ACHN (cell line): ENCODE measurements at places on chromosomes 16 and 17.

GRCh38 chr17:76881408-76881807 is 13.2 kb downstream of the MGAT5B start:
- DNase-seq = no peak

- no peak for DNase-seq
These were observed 3.0 kb upstream of the CCR7 start for GRCh38 chr17:40568074-40568836.

DNA sequence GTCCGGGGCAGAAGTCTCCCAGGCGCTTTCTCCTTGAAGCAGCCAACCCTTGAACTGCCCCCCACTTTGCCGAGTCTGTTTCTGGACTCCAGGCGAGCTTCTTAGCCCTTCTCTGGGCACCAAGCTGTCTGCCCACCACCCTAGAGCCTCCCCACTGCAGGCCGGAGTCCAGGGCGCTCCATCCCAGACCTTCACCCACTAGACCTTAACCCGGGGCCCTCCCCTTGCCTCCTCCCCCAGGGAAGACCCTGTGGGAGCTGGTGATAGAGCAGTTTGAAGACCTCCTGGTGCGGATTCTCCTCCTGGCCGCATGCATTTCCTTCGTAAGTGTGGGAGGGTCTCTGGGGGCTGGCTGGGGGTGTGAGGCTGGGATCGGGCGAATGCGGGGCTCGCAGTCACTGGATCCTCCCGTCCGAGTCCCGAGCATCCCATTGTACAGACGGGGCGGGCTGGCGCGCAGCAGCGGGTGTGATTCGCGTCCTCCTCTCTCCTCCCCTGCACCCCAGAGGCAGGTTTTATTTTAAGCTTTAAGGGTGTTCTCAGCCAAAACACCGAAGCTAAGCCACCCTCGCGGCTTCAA is 1.1 kb downstream of the ATP2A1 start:
- no peak for DNase-seq

DNA sequence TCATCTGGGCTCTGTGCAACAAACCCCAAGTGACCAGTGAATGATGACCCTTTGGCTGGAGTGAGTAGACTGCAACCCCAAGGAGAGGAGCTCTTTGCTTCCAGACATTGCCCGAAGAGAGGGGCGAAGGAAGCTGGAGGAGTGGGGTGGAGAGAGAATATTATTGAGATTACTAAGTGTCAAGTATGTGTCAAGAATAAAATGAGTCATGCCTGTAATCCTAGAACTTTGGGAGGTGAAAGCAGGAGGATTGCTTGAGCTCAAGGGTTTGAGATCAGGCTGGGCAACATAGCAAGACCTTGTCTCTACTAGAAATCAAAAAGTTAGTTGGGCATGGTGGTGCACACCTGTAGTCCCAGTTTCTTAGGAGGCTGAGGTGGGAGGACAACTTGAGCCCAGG is 142.0 kb upstream of the CCL2 start:
- DNase-seq = no peak

GRCh38 chr17:28072936-28073533 is 30.6 kb downstream of the NLK start:
- no peak for DNase-seq

GRCh38 chr17:51607512-51607911 is 347.2 kb downstream of the UTP18 start:
- no peak for DNase-seq

- no peak for DNase-seq
These were observed 144.1 kb downstream of the RAB11FIP4 start for GRCh38 chr17:31535581-31535981.

GRCh38 chr16:76278980-76279379 is 1.8 kb downstream of the CNTNAP4 start:
- peak; percentile 41 for DNase-seq

GRCh38 chr17:55158439-55158838 is 106.3 kb upstream of the HLF start:
- DNase-seq = no peak

- DNase-seq = peak; percentile 55
These were observed 594 bp downstream of the MAPK8IP3 start for GRCh38 chr16:1706386-1707192.

DNA sequence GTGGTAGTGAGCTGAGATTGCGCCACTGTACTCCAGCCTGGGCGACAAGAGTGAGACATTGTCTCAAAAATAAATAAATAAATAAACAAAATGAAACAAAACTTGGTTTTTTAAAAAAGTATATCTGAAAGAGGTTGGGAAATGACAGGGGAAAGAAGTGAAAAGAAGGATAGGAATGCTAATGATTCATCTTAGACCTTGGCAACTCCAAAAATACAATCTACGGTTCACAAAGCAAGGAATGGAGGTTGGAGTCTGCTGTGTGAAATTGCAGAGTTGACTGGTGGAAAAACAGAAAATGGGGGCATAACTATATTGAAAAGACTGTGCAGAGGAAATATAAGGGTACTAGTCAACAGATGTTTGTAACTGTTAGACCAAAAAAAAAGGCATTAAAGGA is 40.0 kb upstream of the CD300E start:
- DNase-seq = peak; percentile 60

- peak; percentile 71 for DNase-seq
These were observed 28.8 kb downstream of the ABCC12 start for GRCh38 chr16:48126801-48127644.

DNA sequence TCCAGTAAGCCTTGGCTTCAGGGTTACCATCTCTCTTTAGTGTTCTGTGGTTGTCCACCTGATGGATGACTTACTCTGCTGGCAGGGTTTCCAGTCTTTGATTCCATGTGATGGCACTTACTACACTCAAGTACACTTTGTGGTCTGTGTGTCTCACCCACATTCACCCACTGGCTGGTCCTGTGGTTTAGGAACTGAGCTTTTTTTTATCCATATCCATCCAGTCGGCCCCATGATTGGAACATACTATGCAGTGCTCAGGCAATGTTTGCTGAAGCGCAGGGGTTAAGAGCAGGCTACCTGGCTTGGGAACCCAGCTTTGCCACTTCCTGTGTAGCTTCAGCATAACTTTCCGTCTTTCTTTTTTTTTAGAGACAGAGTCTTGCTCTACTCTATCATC is 2.8 kb upstream of the FUS start:
- peak; percentile 100 for DNase-seq

GRCh38 chr16:53356478-53357207 is 77.6 kb upstream of the RBL2 start:
- no peak for DNase-seq

GRCh38 chr17:50146230-50146926 is 4.1 kb downstream of the PPP1R9B start:
- DNase-seq = no peak

DNA sequence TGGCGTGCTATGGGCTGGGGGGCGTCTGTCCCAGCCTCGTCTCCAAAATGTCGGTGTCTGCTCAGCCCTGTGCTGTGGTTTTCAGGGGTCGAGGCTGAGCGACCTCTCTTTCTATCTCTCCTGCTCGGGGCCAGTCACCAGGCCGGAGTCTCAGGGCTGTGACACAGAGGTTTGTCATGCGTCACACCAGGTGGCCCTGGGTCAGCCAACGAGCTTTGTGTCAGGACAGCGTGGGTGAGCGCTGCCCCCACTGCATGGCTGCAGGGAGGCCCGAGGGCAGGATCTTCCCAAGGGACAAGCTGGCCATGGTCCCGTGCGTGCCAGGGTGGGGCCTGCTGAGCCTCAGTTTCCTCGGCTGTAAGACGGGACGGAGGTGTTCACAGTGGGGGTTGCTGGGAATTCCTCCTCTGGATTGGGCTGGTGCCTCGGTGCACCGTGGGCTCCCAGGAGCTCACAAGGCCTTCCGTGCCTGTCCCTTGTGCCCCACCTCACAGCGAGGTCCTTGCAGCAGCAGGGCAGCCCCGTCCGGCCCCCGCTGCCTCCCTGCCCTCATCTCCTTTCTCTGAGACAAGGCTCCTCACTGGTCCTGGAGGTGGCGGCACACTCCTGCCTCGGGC is 50.5 kb downstream of the CBFA2T3 start:
- peak; percentile 34 for DNase-seq

DNA sequence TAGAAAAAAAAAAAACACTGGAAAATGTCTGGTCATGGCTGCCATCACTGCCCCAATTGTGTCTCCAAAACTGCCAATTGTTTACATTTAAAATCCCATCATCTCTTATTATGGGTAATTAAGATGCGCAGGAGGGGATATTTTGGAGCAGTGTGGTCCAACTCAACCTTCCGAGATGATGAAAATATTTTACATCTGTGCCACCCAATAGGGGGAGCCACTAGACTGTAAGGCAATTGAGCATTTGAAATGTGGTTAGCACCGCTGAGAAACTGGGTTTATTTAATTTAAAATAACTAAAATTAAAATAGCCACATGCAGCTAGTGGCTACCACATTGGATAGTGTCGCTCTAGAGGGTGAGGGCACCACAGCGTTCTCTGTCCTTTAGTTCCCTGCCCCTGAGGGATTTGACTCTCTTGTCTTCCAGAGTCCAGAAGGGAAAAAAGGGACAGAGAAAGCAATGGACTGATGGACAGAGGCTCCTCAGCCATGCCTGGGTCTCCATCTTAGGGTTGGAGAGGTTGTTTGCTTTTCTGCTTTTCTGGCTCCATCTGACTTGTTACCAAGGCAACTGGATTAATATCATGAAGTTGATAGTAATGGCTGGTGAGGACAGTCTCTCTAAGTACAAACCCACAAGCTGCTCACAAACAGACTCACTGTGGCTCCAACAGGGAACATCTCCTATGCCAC is 3.5 kb downstream of the MPO start:
- peak; percentile 11 for DNase-seq

- no peak for DNase-seq
These were observed 3.0 kb upstream of the MTMR4 start for GRCh38 chr17:58517378-58517927.

- peak; percentile 64 for DNase-seq
These were observed 12.6 kb downstream of the KCTD2 start for GRCh38 chr17:75059369-75060345.

- no peak for DNase-seq
These were observed 110.1 kb downstream of the IRX3 start for GRCh38 chr16:54176376-54176901.

DNA sequence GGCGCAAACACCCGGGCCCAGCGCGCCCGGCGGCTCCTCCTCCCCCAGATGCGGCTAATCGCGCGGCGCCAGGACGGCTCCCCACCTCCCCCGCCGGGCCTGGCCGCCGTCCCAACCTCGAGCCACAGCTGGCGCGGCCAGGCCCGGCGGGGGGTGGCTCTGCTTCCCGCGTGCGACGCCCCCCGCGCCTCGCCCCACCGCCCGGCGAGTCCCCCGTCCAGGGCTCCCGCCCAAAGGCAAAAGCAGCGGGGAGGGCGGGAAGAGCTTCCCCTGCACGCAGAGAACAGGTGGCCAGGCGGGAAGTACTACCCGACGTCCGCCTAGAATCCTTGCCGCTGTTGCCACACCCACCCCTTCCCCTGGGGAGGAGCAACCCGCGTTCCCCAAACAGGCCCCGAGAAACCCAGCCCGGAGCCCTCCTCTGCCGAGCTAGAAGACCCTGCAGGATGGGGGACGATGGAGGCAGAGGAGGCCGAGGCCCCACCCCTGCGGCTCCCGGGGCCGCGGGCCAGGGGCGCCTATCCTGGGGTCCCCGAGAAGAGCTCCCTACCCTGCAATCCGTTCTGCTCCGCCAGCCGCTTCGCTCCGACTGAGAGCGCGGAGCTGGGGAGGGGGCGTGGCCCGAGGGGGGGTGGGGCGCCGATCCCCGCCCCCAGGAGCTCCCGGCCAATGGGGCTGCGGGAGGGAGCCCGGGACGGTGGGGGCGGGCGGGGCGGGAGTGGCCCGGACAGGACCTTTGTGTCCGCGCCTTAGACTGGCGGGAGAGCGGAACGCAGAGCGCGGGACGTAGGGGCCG is at the start of gene CARHSP1:
Gene CARHSP1, minus strand, starts transcription at position 591 of the 796 bp plus-strand sequence. CDS start 9,678 bp downstream, outside the sequence.
- peak; percentile 95 for DNase-seq

DNA sequence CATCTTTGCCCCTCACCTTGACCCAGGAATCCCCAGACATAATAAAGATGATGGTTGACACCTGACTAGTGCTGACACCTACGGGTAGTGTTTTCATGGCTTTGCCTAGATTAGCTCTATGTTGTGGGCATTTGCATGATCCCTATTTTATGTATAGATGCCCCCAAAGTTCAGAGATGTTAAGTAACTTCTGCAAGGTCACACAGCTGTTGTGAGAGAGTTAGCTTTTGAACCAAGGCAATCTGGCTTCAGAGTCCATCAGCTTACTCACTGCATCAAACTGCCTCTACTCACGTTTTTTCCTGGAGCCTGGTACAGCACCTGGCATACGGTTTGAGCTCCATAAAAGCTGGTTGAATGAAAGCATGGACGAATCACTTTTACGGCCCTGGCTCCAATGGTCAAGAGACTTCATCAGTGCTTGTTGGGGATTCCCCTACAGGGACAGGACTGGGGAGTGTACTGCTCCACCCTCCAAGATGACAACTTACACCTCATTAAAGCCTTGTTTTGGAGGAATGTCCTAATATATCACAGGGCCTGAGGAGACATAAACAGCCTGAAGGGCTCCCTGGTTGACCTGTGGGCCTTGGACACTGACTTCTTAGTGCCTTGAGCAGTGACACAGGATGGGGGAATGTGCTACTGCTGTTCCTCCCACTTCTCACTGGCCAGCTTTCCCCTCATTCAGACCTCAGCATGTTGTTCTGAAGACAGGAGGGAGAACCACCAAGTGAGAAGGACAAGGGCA is 193.2 kb upstream of the ASIC2 start:
- DNase-seq = no peak

GRCh38 chr17:51428668-51429495 is 168.5 kb downstream of the UTP18 start:
- no peak for DNase-seq

DNA sequence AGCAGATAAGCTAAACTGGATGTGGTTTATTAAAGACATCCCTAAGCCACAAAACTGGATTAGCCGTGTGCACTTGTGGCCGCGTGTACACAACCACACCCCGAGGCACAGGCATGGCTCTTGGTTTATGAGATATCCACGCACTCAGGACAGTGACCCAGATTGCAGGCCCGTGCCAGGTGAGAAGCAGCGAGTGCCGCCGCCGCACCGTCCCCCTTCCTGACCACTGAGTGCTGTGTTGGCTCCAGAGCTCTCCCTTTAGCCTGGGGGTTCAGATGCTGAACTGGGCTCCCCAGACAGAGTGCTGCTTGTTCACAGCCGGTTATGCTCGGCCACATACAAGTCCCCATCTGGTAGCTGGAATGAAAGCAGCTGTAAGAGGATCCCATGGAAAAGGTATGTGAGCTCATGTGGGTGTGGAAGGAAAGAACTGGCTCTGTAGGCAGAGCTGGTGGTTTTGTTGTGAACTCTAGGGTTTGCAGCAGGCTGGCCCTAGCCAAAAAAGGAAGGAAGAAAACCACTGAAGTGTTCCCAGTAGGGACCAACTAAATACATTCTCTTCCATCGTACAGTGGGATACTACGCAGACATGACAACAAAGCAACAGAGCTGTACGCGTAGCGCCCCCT is 29.5 kb downstream of the KNOP1 start:
- no peak for DNase-seq
